ENCODE measurements at places on chromosomes 11 and 22.

- peak; percentile 82 for DNase-seq
Measured at GRCh38 chr11:3165152-3165705, at the start of gene OSBPL5. Gene OSBPL5, minus strand, starts transcription at chr11:3165310. Its CDS starts 36,162 bp downstream, at chr11:3129148.

DNA sequence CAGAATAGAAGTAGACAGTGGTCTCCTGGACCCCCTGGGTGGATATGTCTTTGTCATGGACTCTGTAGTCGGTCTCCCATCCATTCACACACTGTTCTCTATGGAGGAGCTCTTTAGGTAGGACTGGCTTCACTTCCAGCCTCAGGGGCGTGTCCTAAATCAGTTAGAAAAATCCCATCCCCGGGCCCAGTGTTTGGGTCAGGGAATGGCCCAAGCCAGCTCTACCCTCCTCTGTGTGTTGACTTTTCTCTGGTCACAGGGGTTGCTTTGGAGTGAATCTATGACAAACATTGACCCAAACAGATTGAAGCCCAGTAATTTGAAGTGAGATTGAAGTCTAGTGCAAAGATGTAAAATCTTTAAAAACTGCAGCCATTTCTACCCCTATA, 34.0 kb downstream of the WEE1 start:
- DNase-seq, result no peak

DNA sequence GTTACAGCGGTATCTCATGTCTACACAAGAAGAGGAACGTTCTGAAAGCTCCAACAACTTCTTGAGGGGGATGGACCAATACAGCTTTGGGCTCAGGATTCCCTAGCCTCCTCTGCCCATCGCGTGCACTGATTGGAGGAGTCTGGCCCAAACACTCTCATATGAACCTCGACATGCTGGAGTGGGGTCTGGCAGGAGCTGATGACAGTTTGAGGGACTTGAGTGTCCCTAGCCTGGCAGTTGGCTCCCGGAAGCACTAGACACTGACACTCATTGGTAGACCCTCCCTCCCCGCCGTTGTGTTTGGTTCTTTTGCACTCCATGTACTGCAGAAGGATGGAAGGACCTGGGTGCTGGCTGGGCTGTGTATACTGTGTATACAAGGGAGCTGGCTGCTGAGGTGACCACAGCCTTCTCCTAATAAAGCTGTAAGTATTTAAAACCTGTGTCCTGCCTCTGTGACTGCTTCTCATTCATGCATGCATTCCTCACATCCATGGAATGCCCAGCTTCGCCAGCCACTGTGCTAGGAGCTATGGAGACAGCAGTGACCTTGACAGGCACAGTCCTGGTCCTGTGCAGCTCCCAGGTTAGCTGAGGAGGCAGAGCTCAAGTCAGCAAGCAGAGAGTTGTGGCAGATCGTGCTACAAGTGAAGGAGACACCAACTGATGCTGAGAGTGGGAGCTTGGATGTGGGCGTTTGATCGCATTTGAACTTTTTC, 27.9 kb downstream of the ADAMTS15 start:
- DNase-seq, result peak; percentile 39

DNA sequence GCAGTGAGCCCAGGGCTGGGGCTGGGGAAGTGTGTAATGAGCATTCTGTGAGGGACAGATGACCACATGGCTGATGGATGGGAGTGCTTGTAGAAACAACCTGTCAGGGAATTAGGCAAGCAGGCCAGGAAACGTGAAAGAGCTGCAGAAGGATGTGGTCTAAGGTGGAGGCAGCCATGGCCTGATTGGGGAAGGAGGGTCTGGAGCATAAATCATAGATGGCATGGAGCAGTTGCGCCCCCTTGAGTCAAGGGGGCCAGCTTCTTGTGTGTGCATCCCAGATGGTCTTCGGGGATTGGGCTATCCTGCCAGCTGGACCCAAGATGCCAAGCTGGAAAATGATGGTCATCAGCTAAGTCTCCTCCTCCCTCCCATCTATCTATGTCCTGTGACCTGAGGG, 119.4 kb upstream of the CLPB start:
- no peak for DNase-seq

- no peak for DNase-seq
Measured at GRCh38 chr11:74783241-74783871, 34.7 kb downstream of the RNF169 start.

DNA sequence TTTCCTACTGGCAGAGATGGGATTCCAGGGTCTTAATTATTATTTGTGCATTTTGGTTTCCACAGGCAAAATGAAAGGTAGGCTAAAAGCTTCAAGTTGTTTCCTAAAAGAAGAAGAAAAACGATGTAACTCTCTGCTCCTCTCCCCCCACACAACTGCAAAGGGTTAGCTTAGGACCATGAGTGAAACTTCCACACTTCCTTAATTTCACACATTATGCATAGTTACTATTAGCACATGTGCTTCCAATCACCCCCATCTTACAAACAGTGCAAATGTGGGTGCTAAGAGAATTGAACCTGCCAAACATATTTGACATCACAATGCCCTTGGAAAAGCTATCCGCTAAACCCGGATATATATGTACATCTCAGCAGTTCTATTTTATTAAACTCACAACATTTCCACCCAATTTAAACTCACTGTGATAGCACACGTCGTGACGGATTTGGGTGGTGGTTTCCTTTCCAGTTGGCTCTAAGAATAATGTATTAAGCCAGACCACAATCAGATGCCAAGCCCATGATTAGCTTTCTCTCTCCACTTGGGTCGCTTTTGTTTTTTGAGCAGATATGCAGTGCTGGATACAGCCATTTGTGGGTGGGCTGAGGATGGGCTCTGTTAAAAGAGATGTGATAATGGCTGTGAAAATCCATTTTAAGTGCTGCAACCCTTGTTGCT, 245.0 kb upstream of the POU2AF2 start:
- no peak for DNase-seq

DNA sequence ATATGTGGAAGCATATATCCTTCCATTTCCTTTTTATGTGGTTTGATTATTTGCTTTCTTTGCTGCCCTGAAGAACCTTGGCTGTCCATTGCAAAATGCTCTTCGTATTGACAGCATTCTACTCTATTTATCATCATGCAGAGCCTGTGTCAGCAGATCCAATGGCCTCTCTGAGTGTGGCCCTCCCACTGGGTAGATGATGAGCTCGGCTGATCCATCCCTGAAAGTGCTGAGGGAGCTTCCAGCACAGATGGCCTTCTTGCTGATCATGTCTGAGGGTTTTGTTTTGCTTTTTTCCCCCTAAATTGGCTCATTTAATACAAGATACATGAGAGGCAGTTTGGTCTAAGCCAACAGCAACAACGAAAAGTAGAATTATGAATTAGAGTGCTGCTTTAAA, 181.0 kb downstream of the GRIA4 start:
- DNase-seq, result no peak

GRCh38 chr11:111445586-111445985, 66.5 kb upstream of the POU2AF1 start:
- DNase-seq, result no peak
